ENCODE measurements at places on chromosomes 12 and 14. TPM values are rescaled to one million over a fixed set of nuclear protein-coding genes. Genes with fewer than 3 reads are reported as not detected.

DNA sequence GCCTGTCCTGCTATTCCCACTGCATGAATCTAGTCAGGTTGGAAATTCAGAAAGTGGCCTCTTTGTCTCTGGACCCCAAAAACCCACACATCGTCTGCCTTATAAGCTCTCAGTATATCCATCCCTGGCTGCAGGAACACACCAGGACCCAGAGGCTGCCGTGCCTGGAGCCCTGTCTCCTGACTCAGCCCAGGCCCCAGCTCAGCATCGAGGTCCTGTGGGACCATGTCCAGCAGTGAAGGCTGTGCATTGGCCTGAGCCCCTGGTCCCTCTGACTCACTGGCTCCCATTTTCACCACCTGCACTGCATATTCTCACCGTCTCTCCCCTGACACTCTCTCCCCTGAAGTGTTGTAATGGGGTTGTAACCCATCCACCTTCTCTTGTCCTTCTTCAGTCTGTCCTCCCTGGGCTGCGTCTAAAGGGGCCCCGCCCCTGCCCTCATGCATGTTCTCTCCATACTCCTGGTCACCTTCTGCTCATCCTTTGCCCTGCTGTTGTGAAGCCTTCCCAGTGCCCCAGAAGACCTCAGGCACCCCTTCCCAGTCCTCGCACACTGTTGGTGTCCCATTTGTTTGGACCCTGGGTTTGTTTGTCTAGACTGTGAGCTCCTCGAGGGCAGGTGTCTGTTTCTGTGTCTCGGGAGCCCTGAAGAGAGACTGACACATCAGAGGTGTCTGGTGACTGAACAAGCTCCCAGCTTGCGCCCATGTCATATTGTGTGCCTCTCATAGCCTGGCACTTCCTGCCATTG is 43.8 kb downstream of the EVL start:
- no peak for DNase-seq

GRCh38 chr14:22177870-22178269 is 411.2 kb downstream of the DAD1 start:
- DNase-seq: peak; percentile 8

GRCh38 chr12:27515671-27516070 is 8.3 kb upstream of the PPFIBP1 start:
- no peak for DNase-seq

GRCh38 chr14:61561657-61562276 is 133.5 kb upstream of the HIF1A start:
- no peak for DNase-seq

DNA sequence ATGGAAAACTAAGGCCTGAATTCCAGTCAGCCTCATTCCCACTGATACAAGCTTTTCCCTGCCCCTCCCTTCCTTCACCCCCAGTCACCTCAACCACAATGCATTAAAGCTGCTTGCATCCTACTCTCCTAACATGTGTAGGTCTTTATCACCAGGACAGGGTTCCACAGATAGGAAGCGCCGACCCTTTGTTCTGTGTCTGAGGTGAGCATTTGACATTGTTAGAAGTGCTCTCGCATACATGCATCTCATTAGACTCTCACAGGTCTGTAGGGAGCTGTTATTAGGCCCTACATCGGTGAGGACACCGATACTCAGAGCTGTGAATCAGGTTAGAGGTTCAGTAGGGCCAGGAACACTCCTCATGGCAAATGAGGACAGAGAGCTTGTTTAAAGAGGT is 13.2 kb upstream of the EDDM3A start:
- no peak for DNase-seq

DNA sequence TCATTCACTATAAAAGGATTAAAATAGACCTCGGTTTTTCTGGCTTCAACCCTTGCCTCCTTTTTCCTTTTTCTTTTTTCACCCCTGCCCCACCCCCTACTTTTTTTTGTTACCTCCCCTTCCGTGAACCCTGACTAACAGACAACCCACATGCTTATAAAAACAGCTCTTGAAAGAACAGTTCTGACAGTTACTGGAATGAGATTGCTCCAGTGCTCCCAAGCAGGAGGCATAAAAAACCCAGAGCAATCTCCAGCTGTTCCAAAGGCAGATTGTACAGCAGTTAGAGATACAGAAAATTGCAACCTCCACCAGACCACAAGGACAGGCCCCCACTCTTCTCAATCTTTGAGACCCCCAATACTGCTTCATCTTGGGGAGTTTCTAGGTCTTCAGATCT is 29.9 kb upstream of the TMEM260 start:
- no peak for DNase-seq

DNA sequence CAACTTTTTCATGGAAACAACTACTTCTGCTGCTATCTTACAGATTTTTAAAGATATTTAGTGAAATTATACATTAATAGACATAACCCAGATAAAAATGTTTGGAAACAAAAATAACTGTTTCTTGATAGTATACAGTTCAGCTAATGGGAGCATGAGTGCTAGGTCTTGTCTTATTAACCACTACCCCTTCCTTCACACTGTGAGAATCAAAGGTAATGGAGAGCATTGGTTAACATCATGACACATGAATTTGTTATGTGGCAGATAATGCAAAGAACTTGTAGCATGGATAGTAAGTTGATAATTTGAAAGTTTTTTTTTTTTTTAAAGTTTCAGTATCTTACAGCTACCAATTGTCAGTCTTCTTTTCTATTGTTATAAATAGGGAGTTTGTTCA is 44.2 kb downstream of the CCDC91 start:
- DNase-seq: no peak

- DNase-seq: no peak
Observed at GRCh38 chr12:26874501-26875296, 41.7 kb upstream of the ITPR2 start.

GRCh38 chr12:67702136-67702535 is 53.6 kb downstream of the DYRK2 start:
- no peak for DNase-seq

GRCh38 chr14:96830946-96831345 is 33.8 kb downstream of the VRK1 start:
- no peak for DNase-seq

GRCh38 chr14:67736771-67737170 is 35.1 kb downstream of the RDH12 start:
- no peak for DNase-seq

GRCh38 chr12:51593021-51593420 is 2.0 kb downstream of the SCN8A start:
- no peak for DNase-seq

DNA sequence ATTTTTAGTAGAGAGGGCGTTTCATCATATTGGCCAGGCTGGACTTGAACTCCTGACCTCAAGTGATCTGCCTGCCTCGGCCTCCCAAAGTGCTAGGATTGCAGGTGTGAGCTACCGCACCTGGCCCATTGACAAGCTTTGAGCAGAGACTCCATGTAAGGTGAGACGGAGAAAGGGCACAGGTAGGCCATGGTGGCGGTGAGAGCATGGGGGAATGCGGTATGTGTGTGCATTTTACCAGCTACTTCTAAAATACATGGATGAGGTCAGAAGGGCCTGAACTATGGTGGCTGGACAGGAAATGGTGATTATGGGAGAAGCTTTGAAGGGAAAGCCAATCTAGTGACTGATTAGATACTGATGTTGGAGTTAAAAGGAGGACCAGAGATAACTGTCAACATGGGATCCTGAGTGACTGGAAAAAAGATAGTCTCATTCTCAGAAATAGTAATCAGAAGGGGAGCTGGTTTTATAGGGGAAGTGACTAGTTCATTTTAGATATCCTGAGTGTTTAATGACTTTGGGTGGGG is 21.9 kb upstream of the PTPRB start:
- DNase-seq: no peak

DNA sequence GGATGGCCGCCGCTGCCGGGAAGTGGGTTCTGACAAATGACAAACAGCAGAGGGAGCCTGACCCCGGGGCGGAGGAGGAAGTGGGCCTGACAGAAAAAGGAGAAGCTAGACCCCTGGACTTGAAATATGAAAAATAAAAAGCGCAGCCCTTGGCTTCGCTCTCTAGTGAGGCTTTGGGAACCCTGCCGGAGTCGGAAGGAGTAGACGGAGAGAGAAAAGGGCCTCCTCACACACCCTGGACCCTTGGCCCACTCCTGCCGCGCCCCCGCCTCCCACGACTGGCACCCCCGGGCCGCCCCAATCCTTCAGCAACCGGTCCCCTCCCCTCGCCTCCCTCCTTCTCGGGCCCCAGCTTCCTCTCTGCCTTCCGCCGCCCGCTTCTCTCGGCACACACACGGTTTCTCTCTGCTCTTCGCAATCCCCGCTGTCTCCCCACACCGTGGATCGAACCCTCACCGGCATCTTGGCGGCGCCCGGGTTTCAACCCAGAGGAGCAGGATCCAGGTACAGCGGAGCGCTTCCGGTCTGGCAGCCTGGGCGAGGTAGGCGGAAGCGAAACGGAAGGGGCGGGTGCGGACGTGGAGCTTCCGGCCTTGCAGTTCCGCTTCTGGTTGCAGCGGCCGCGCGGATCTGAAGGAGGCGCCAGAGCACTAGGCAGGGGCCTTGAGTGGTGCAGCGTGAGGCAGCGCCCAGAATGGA is at the start of gene ARPC3:
Gene ARPC3, minus strand, starts transcription at position 539 of the 699 bp plus-strand sequence. Its CDS starts 77 bp downstream, at position 462.
- DNase-seq: peak; percentile 97

DNA sequence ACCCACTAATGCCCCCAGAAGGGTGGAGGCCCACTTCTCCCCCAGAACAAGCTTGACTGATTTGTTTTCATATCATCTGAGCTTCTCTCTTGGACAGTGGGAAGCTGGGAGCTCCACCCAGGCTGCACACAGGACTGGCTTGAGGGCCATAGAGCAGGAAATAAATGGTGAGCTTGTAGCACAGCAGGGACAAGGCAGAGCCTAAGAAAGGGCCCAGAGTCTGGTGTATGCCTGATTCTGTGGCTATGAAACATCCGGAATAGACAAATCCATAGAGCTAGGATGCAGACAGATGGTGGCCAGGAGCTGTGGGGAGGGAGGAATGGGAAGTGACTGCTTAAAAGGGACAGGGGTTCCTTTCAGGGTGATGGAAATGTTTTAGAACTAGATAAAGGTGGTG is 79.0 kb downstream of the ARL6IP4 start:
- no peak for DNase-seq

DNA sequence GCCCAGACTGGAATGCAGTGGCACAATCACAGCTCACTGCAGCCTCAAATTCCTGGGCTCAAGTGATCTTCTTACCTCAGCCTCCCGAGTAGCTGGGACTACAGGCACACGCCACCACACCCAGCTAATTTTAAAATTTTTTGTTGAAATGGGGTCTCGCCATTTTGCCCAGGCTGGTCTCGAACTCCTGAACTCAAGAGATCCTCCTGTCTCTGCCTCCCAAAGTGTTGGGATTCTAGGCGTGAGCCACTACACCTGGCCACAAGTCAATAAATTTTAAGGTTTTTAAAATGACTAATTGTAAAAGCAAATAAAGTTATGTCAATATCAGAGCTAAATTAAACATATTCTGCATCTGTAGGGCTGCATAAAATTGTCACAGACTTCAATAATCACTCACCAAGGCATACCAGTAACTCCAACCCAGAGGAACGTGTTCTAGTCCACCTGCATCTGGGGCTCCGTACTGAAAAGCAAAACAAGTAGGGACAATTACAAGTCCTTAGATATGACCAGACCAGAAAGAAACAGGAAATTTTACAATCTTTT is 13.9 kb downstream of the GNS start:
- DNase-seq: no peak

- no peak for DNase-seq
Observed at GRCh38 chr12:90917431-90917830, 37.5 kb downstream of the CCER1 start.

GRCh38 chr12:24815114-24815423 is 133.8 kb downstream of the BCAT1 start:
- no peak for DNase-seq

DNA sequence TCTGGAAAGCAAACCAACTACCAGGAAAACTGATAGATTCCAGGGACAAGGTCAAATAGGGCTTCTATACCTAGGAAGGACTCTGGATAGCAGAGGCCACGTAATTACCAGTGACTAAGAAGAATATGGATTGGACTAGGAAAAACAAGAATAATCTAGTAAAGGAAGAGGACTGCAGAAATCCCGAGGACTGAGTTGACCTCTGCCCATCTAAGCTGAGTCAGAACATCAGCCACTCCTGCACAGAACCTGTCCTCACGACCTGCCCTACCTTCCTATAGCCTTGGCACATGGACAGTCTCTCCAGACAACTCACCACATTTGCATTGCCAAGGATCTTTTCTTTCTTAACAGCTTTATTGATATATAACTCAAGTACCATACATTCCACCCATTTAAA is 2.3 kb downstream of the OR6J1 start:
- DNase-seq: no peak

DNA sequence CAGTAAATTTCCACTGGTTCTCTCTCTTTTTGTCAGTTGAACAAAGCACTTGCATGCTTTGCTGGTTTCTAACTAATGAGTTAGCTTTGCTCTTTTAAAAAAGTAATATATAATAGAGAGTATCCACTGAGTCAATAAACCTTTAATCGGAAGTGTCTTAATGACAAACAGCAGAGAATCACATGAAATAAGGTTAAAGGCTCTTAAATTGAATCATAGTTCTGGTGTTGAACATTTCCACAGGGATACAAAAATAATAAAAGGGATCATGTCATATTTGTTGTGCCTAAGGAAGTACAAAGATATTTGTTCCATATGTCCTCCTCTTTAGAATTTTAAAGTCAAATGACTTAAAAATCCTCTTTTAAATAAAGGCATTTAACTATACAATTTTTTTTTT is 362.6 kb downstream of the LRIG3 start:
- no peak for DNase-seq

DNA sequence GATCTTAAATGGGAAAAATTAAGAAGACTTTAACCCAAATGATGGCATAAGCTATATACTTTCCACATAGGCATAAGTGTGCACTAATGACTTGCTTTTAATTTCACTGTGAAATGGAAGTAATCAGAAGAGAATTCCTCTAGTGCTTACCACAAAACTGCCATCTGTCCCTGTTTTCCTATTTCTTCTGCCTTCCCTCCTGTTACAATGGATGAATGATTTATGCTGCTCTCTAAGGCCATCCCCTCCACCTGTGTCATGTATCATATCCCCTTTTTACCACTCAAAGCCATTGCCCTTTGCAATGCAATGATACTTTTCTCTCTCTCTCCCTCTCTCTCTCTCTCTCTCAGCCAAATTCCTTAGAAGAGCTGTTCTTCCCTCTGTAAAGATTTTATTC is 109.1 kb downstream of the C12orf50 start:
- no peak for DNase-seq

GRCh38 chr12:123972457-123973401 is at the start of the genes CCDC92 and ZNF664:
TSS of gene CCDC92 (minus strand) at chr12:123972831. CDS start at chr12:123944305, 28,526 bp downstream.
TSS of gene ZNF664 (plus strand) at chr12:123973215. CDS start at chr12:124012145, 38,930 bp downstream.
- DNase-seq: peak; percentile 93

DNA sequence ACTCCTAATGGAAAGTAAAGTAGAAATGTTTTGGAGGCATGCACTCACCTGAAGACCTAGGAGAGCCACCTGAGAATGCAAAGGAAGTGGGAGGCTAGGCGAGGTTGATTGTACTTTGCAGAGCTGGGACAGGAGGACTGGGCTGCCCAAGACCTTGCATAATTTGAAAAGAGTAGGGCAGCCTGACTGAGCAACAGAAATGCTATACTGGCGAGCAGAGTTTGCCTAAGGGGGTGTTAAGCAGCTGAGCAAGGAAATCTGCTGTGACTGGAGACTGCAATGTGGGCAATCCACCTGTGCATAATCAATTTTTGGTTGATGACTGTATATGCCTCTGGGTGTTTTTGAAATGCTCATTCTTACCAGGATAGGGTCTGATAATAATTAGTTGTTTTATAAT is 834.1 kb downstream of the TRHDE start:
- DNase-seq: no peak

ACADS gene
- total RNA-seq: 15.5 TPM

SLC38A2 gene
- 216 TPM for total RNA-seq

KRT72 gene
- total RNA-seq: 13.0 TPM

FOXN4 gene
- not detected for total RNA-seq

PZP gene
- total RNA-seq: not detected

LHX5 gene
- total RNA-seq: not detected

B3GNT4 gene
- 0.50 TPM for total RNA-seq

CD163 gene
- total RNA-seq: not detected

SLC2A3 gene
- 227 TPM for total RNA-seq

STAC3 gene
- total RNA-seq: 5.2 TPM
